Epithelial cell of proximal tubule (primary cell): ENCODE measurements at places on chromosomes 16 and 17.

- DNase-seq = no peak
These were observed 114.1 kb downstream of the SPAG9 start for GRCh38 chr17:51006601-51007000.

GRCh38 chr16:74463888-74464287 lies 42.6 kb upstream of the CLEC18B start:
- no peak for DNase-seq

GRCh38 chr16:50261707-50262235 lies 4.6 kb upstream of the ADCY7 start:
- DNase-seq = no peak

DNA sequence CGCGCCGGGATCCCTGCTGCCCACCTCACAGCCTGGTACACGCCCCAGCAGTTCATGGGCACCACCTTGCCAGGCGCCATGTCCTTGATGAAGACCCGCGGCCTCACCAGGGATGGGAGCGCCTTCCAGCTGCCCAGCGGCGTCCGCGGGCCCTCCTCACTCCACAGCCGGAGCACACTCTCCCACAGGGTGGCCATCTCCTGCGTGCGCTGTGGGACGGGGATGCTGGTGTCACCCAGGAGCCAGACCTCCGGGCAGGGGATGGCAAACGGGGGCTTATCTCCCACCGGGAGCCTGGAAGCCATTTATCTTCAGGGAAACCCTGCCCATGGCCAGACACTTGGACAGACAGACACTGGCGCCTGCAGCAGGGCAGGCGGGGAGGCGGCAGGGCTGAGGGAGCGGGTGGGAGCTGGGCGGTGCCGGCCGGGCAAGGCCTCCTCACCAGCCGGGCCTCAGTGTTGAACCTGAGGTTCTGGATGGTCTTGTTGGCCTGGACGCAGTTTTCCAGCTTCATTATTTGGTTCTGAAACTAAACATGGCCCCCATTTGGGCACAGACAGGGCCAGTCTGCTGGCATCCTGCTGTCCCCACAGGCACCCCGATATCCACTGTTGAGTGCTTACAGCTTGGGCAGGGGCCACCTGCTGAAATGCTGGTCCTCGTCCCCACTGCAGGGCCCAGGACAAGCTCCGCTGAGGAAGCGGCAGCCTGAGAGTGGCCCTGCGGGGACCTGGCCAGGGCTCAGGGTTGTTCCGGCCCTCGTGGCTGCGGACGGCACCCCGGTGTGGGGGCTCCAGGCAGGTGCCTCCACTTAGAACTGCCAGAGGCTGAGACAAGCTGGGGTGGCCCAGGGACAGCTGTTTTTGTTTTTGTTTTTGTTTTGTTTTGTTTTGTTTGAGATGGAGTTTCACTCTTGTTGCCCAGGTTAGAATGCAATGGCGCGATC lies 4.0 kb downstream of the PERCC1 start:
- DNase-seq = no peak

DNA sequence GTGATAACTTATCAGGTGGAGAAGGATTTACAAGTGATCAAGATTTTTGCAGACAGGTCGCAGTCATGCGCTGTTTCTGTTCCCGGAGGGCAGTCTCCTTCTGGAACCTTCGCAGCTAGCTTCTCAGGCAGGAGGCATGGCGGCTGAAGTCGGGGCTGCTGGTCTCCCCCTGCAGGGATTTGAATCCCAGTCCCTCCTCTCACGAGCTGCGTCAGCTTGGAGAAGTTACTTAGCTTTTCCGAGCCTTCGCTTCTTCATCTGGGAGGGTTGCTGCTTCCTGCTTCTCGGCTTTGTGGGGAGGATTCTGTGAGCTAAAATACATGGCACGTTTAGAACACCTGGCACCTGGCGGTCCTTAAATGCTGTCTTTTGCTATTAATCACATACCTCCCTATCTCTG lies 287.8 kb upstream of the FOXF1 start:
- no peak for DNase-seq

- no peak for DNase-seq
These were observed 78.8 kb upstream of the FOXF1 start for GRCh38 chr16:86431540-86431939.

GRCh38 chr16:84687715-84688114 lies 12.1 kb upstream of the USP10 start:
- DNase-seq = peak; percentile 96

DNA sequence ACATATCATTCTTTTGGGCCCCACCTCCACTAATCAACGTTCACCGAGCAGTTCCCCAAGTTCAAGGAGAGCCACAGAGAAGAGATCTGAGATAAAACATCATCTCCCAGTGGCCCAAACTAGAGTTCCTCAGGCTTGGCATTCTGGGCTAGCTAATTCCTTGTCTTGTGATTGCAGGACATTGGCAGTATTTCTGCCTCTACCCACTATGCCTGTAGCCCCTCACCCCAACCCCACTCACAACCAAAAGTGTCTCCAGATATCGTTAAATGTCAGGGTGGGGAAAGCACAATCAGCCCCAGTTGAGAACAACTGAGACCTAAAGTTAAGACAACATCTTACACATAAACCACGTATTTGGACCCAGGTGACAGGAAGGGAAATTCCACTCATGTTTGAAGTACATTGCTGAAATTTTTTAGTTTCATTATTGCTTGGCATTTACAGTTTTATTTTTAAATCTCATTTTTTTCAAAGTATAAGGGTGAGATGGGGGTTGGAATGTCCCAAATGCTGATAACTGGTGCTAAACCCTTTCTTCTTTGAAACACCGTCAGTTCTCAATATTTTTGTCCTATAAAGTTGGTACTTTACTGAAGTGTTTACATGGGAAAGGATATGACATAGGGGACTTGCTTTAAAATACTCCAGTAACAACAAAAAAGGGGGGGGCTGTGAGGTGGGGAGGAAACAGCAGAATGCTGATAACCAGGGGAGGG lies 13.6 kb downstream of the ZC3H7A start:
- peak; percentile 62 for DNase-seq

GRCh38 chr17:50123649-50124349 lies 6.2 kb downstream of the SAMD14 start:
- no peak for DNase-seq

DNA sequence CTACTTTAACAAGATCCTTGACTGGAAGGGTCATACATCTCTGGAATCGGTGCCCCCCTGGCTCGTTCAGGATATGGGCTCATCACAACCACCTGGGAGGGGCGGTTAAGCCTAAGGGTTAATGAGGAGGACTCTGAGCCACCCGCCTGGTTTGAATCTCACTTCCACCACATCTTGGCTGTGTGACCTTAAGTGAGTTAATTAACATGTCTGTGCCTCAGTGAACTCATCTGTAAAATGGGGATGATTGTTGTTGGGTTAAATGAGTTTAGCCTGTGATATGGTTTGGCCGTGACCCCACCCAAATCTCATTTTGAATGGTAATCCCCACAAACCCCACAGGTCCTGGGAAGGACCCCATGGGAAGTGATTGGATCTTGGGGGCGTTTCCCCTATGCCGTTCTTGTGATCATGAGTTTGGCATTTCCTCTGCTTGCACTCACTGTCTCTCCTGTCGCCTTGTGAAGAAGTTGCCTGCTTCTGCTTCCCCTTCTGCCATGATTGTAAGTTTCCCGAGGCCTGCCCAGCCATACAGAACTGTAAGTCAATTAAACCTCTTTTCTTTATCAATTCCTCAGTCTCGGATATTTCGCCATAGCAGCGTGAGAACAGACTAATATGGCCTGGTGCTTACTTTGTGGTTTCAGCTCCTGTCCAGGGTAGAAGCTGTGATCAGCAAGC lies 214.0 kb upstream of the CIBAR2 start:
- no peak for DNase-seq

DNA sequence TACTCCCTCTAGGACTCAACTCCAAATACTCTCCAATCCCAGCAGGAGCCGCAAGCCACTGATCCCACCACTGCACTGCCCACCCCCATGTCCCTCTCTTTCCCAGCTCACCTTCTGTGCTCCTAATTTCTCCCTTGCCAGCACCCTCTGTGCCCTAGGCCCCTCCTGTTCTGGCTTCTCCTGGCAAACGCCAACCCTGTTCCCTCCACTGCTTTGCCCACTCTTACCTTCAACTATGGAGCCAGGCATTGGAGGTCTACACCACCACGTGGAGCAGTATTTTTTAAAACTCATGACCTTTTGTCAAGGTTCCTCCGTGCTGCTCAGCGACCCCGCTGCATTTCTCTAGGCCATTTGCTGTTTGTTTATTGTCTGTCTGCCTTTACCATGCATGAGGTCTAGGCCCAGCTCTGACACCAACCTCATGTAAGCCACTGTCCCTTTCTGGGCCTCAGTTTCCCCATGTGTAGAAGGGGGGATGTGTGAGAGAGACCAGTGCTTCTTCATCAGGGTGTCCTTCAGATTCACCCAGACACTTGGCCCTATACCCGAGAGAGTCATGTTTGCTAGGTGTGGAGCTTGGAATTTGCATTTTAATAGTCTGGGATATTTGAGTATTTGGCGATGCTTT lies 4.6 kb downstream of the CCDC102A start:
- DNase-seq = no peak

GRCh38 chr17:64024781-64025731 lies 4.6 kb upstream of the ICAM2 start:
- no peak for DNase-seq

GRCh38 chr16:61246592-61246991 lies 789.6 kb downstream of the CDH8 start:
- DNase-seq = no peak

DNA sequence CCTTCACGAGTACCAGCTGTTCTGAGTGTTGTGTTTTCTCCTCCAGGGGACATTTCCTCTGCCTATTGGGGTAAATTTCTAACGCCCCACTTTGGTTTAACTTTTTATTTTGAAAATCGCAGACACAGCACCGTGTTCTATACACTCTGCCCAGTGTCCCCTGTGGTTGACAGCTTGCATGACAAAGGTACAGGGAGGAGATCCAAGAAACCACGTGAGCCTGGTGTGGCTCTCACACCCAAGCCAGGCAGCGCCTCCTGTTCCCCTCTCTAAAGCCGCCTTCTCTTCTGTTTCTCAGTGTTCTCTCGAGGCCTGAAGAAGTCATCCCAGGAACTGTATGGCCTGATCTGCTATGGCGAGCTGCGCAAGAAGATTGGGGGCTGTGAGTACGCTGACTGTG lies 25.4 kb downstream of the CRAMP1 start:
- DNase-seq = no peak

DNA sequence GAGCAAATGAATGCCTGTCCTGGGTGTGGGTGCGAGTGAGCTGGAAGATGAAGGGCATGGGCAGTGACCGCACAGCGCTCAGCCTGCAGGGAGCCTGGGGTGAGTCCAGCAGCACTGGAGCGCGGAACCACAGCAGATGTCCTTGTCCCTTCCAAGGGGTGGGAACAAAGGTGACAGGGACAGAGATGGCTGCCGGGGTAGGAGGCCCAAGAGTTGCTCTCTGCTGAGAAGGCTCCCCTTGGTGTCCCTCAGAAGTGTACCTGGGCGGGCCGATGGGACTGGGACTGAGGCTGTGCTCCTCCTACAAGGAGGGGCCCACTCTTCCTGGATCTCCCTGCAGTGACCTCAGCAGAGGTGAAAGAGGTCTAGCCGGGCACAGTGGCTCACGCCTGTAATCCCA lies 7.6 kb upstream of the PGAP6 start:
- DNase-seq = no peak

- no peak for DNase-seq
These were observed 6.2 kb downstream of the MPP2 start for GRCh38 chr17:43900858-43901754.

- DNase-seq = no peak
These were observed 69.6 kb upstream of the GAS7 start for GRCh38 chr17:10268005-10268404.

DNA sequence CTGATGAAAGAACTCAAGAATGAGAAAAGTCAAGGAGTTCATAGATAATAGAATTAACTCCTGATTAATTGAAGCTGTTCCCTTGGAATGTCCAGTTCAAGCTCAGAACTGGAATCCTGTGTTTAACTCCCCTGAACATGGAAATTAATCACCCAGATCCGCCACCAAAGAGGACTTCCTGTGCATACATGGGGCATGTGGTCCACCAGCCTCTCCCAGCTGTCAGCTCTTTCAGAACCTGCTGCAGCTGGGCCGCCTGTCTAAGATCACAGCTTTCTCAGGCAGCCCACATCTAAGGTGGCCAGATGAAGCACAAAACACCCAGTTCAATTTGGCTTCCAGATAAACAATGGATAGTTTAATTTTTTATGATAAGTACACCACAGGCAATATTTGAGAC lies 203.7 kb upstream of the COX10 start:
- no peak for DNase-seq

DNA sequence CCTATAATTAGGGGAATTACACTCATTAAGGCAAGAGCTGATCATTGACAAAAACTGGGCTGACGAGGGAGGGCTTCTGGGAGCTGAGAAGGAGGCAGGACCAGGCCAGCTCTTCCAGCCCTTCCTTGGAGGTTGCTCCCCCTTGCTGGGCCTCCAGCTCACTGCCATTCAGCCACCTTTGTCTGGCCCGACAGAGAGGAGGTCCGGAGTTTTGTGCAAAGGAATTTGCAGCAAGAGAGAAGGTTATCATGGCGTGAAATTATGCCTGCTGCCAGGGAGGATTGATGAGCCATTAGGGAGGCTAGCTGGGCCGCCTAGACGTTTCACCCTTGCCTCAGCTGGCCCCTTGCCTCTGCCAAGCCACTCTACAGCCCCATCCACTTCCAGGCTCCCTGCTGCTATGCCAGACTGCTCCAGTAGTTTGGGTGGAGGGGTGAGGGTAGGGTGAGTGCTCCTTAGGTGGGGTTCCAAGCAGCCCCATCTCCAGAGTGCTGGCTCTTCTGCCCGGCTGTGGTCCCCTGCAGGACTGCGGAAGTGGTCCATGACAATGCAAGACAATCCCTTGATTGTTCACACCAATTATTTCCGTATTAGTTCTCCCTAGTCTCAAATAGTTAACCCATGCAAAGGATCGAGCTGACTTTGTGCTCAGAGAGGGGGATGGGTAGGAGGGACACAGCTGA lies 17.1 kb upstream of the PHF12 start:
- no peak for DNase-seq

DNA sequence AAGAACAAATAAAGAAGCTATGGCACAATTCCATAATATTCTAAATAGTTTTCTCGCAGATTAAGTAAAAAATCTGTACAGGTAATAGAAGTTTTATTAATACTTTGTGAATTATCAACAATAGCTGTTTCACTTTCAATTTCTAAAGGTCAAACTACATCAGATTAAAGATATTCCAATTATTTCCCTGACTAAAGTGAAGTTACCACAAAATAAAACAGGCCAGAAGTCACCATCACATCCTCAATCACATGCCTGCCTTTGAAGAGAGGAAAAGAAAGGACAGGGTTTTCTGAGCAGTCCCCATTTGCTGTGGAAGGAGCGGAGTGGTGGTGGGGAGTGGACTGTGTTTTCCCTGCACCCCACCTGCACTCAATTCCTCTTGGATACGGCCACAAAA lies 11.1 kb downstream of the ITFG1 start:
- no peak for DNase-seq

GRCh38 chr17:82112914-82113311 lies 14.9 kb upstream of the FASN start:
- DNase-seq = no peak

GRCh38 chr17:49939318-49939717 lies 29.7 kb upstream of the DLX4 start:
- no peak for DNase-seq

GRCh38 chr16:87436225-87437172 lies 44.4 kb downstream of the MAP1LC3B start:
- DNase-seq = no peak
